Activated CD8-positive, alpha-beta memory T cell treated with anti-CD3 and anti-CD28 coated beads for 4 hours (primary cell): ENCODE measurements at places on chromosomes 7 and 10.

DNA sequence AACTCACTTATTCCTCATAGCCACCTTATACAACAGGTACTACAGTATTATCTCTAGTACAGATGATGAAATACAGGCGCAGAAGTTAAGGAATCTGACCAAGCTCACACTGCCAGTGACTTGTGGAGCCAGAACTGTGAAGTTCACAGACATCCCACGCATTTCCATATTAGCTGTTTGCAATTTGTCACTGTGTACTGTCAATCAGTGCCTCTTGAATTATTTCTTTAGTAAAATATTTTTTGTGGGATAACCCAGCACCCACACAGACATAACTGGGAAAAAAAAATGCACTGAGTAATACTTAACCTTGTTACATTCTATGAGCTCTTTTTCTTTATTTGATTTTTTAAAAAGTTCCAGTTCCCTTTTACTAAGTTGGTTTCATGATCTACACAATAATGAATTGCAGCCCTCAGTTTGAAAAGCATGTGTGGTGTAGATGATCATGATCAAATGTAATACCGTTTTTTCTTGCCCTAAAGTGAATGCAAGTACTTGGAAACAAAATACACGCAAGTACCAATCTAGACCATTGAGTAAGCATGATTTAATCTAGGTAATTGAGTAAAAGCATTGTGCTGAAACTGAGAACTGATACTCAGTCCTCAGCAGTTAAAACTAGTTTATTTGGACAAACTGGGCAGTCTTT, 14.1 kb downstream of the CUL1 start:
- no peak for DNase-seq

GRCh38 chr7:158024881-158025280, 562.7 kb downstream of the PTPRN2 start:
- no peak for DNase-seq

DNA sequence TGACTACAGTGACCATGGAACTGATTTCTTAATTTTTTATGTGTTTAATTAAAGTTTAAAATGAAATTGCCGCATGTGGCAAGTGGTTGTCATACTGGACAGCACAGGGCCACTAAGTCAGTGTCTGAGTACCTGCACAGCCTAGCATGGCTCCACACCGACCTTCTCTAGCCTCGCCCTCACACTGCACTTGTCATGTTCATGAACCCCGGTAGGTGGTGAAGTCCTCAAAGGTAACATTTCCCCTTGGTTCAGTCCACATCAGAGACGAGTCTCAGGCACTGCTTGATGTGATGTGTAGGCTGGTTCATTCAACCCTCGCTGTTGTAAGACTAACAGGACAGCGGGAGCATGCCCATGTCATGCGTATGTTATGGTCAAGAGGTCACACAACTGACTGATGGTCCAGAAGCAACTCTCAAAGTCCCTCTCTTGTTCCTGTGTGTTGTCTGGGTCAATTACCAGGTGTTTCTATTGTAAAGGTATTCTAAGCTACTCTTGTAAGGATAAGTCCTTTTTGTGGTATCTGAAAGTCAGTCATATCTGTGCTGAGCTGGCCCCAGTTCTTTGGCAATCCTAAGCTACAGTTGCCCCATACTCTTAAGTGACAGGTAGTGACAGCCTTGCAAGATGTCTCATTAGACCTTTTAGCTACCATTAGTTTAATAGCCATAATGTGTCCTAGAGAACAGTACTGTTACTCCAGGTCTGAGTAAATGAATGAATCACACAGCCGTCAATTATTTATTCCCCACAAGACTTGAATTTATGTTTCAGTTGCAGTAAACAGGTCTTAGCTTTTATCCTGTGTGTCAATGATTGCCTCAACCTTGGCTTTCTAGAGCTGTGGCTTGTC, 32.9 kb upstream of the ZC3HAV1L start:
- DNase-seq = no peak

GRCh38 chr10:128337860-128338378, 211.7 kb upstream of the MKI67 start:
- no peak for DNase-seq

DNA sequence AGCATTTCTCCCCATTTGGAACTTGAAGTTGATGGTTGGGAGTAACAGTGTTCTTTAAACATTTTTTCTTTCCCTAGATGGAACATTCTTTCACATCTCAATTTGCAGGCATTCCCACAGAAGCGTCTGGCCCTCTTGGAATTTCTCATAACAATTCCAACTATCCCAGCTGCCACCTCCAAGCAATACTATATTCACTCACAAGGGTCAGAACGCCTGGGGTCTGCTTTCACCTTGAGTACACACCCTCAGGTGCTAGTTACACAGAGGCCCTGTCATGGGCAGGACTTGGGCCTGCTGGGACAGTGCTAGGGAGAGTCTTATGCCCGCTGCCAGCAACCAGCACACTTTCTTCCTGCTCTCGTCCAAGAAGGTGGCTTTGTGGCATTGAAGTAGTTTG, 136.5 kb downstream of the JCAD start:
- no peak for DNase-seq

DNA sequence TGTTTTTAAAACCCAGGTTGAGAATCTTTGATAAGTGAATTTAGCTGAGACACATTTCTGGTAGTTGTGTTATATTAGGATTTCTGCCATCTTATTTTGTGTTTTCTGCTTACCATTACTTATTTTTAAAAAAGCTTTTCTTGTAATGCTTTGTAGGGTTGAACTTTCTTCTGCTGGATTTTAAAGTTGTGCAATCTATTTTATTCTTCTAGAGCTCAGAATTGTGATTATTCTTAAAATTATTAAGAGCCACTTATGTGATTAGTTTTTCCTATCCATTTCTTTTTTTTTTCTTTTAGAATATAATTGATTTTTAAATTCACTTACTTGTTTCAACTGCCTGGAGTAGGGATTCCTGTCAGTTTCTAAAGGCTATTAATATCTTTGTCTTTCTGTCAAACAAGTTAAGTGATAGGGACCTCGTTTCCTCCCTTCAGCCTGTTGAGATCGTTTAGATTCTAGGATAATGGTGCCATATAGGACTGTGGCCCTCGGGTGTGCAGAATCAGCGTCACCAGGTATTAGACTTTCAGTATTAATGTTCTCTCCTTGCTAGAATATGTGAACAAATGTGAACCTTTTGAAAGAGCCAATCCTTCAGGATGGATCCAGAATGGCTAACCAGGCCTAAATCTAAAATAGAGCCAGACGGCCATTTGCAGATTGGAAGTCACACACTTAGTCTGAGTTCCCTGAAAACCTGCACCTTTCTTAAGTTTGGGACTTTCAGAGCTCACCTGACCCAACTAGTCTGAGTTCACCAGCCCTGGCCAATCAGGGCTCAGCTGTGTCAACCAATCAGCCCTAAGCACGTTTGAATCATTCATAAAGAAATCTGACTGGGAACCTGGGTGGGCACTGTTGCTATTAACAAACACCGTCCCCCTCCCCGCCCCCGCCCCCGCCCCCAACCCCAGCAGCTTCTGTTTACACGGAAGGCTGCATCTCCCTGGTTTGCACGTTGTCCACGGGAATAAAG, 26.2 kb downstream of the CUX1 start:
- DNase-seq = no peak

DNA sequence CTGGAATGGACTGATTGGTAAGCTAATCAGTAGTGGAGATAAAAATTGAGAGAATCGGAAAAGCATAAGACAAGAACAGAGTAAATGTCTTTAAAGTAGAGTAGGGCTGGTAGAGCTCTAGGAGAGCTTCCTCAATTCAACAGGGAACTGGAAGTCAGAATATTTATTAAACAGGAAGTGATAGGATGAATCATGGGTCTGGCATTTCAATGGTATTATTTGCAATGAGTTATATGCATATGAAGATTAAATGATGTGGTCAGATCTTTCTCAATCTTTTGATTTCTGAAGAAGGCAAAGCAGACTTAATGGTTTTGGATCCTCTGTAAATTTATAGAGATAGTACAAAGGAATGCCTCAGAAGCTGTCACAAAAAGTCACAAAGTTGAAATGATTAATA, 349.0 kb downstream of the HPSE2 start:
- DNase-seq = no peak

DNA sequence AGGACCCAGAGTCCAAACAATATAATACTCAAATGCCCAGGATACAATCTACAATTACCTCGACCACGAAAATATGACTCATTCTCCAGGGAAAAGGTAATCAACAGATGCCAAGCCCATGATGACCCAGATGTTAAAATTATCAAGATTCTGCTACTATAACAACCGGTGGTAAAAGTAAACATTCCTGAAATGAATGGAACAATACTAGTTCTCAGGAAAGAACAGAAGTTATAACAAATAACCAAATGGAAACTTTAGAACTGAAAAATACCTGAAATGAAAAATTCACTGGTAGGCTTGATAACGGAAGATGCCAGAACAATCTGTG, 34.1 kb upstream of the GUSB start:
- DNase-seq = no peak

DNA sequence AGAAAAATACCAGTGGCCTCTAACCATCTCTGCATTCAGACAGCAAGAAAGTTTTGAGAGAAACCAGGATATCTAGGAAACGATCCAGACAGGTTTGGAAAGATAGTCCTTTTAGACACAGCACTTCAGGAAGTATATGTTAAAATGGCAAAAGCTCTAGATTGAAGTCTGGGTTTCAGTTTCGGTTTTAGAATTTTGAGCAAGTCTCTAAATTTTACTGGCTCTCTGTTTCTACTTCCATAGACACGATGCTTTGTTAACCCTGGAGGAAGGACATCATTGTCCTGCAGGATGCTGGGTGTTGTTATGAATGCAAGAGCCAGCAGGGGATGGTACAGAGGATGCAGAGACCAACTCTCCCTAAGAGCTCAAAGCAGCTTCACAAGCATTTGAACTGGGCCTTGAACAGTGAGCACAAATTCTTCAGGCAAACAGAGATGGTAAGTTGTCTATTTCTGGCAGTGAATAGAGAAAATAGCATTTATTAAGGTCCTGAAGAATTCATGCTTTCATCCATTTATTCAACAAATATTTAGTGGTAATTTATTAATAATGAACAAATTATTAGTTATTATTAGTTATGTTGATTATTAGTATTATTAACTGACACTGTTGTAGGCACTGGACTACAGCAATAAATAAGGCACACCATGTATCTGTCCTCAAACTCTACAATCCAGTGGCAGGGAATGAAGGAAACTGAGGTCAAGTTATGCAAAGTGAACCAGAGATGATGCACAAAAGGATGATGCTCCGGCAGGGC, 152.7 kb upstream of the NRP1 start:
- no peak for DNase-seq

DNA sequence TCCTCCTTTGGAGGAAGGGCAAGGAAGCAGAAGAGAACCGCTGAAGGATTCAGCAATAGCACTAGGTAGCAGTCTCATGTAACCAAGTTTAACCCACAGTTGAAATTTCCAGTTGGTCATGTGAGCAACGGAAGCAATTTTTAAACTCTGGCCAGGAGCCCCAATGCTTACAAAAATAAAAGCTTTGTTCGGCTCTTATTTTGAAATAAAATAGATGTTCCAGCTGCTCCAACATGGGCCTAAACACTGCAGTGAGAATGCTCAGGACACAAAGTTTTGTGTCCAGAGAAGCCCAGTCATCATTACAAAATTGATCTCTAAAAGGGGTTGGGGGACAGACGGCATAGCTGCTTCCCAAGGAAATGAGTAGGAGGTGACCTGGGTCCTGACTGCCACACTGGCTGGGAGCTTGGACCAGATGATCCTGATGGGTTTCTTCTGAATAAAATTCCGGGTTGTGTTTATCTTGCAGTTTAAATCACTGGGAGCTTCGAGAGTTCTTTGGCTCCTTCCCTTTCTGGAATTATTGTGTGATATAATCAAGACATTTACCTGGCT, 452 bp upstream of the TMEM140 start:
- DNase-seq = no peak
